ENCODE measurements at places on chromosomes 2 and 18. TPM values are rescaled to one million over a fixed set of nuclear protein-coding genes. Genes with fewer than 3 reads are reported as not detected.

CNDP1 gene
- 0.09 TPM for total RNA-seq

DYSF gene
- total RNA-seq, result 15.1 TPM

GRCh38 chr2:201059961-201060755 lies 11.3 kb downstream of the HYCC2 start:
- no peak overlapping the region for H3K4me3 ChIP-seq
- no peak for DNase-seq
- no peaks in the 10 kb centered on the region for H3K27me3 ChIP-seq
- H3K36me3 ChIP-seq, result peaks cover 3% of the 10 kb centered on the region
- H3K27ac ChIP-seq, result no peak overlapping the region

BMP10 gene
- 8.0 TPM for total RNA-seq

- no peaks in the 10 kb centered on the region for H3K27me3 ChIP-seq
- no peak for DNase-seq
- no peak overlapping the region for H3K27ac ChIP-seq
- no peaks in the 10 kb centered on the region for H3K36me3 ChIP-seq
- H3K4me1 ChIP-seq, result no peaks in the 10 kb centered on the region
Observed at GRCh38 chr2:49167131-49167530, 12.8 kb upstream of the FSHR start.

SLC5A7 gene
- total RNA-seq, result not detected

REG3A gene
- not detected for total RNA-seq

DNA sequence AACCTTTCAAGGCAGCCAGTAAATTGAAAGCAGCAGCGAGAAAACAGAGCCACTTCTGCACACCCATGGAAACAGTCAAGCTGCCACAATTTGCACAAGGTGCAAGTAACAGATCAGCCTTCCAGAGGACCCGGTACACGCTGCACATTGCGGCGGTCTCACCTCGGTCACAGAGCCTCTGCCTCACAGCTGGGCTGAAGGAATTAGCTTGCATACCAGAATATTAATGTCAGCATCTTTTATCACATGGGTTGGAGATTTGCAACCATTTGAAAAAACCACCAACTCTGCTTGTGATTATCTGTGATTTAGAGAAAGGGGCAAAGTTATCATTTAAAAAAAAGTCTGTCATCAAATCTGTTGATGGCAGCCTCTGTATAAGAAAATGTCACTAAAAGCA lies 330.5 kb upstream of the TCF4 start:
- no peaks in the 10 kb centered on the region for H3K27me3 ChIP-seq
- H3K36me3 ChIP-seq, result no peaks in the 10 kb centered on the region
- no peak overlapping the region for H3K27ac ChIP-seq
- no peak for DNase-seq
- no peak overlapping the region for H3K4me3 ChIP-seq

GRCh38 chr2:216281876-216282275 lies 90.4 kb downstream of the MARCHF4 start:
- no peaks in the 10 kb centered on the region for H3K27me3 ChIP-seq
- H3K4me1 ChIP-seq, result no peaks in the 10 kb centered on the region
- no peak for DNase-seq
- H3K4me3 ChIP-seq, result no peak overlapping the region

GRCh38 chr18:76985156-76985950 lies 147.2 kb downstream of the MBP start:
- H3K27me3 ChIP-seq, result no peaks in the 10 kb centered on the region
- H3K27ac ChIP-seq, result no peak overlapping the region
- peaks cover 27% of the 10 kb centered on the region for H3K4me1 ChIP-seq
- DNase-seq, result peak; percentile 29
- no peak overlapping the region for H3K4me3 ChIP-seq
